ENCODE measurements at places on chromosomes 16 and 17. TPM values are rescaled to one million over a fixed set of nuclear protein-coding genes. Genes with fewer than 3 reads are reported as not detected.
A peak's percentile ranks its signal among the peaks of the same experiment; 100 is the strongest.

- DNase-seq, result no peak
Observed at GRCh38 chr16:73190256-73190655, 142.3 kb upstream of the ZFHX3 start.

GRCh38 chr17:64025732-64026294 lies 5.4 kb upstream of the ICAM2 start:
- DNase-seq, result peak; percentile 91

Gene GRAPL
- total RNA-seq, result 17.5 TPM

Gene RAB26
- total RNA-seq, result 0.21 TPM

DNA sequence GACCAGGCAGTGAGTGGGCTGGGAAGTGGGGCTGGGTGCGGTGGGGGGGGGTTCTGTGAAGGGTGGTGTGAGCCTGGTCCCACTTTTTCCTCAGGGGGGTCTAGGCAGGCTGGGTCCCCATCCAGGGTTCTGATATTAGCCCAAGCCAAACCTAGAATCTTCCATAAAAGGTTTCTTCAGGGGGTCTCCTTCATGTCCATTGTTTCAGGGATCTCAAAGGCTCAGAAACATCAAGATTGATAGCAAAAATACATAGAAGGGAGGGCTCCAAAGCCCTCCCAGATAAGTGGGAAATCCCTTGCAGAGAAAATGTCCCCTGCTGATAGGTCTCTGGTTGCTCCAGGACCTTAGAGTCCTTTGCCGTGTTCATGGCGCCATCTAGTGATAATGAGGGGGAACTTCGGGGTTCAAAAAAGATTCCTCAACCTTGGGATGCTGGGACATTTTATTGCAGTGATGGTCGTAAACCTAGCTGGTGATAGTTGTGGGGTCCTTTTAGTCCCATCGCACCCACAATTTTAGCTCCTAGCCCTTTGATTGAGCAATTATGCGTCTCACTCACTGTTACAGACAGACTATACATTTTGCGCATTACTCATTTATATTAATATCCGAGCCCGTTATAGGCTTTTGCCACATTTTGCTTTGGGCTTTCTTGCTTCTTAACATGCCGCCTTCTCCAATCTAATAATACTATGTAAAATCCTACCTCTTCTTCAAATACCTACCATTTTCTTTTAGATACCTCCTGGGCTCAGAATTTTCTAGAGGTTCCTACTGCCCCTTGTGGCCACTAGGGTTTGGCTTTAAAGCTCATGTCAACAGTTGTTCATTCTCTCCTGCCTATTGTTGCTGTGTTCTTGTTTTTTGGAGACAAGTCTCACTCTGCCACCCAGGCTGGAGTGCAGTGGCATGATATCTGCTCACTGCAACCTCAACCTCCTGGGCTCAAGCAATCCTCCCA lies 35.1 kb downstream of the IGF2BP1 start:
- DNase-seq, result no peak

Gene CA5A
- not detected for total RNA-seq

DNA sequence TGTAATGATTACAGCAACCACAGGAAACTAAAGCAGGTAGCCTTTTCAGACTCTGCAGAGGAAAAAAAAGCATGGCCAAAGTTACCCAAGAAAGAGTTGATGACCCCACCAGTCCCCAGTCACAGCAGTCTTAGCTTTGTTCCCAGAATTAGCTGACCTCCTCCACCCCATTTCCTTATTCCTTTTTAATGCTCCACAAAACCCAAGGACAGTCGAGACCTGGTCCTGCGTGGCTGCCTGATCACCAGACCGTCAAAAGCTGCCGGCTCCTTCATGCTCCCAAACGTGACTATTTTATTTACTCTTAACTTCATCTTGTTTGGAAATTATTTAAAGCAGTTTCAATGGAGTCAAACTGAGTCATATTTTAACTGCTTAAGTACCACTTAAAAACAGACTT lies 28.7 kb upstream of the MED9 start:
- DNase-seq, result no peak

- no peak for DNase-seq
Observed at GRCh38 chr16:18984435-18985005, 786 bp downstream of the TMC7 start.

GRCh38 chr17:47200325-47200664 lies 8.9 kb upstream of the MYL4 start:
- no peak for DNase-seq

Gene NAGS
- total RNA-seq, result 0.42 TPM

GRCh38 chr16:64990101-64990500 lies 131.8 kb downstream of the CDH11 start:
- DNase-seq, result no peak
